NCI-H2107 (cell line): ENCODE measurements at places on chromosomes 3 and 15.
A peak's percentile ranks its signal among the peaks of the same experiment; 100 is the strongest.

- DNase-seq = no peak
Measured at GRCh38 chr3:112623717-112624116, 17.2 kb downstream of the CCDC80 start.

DNA sequence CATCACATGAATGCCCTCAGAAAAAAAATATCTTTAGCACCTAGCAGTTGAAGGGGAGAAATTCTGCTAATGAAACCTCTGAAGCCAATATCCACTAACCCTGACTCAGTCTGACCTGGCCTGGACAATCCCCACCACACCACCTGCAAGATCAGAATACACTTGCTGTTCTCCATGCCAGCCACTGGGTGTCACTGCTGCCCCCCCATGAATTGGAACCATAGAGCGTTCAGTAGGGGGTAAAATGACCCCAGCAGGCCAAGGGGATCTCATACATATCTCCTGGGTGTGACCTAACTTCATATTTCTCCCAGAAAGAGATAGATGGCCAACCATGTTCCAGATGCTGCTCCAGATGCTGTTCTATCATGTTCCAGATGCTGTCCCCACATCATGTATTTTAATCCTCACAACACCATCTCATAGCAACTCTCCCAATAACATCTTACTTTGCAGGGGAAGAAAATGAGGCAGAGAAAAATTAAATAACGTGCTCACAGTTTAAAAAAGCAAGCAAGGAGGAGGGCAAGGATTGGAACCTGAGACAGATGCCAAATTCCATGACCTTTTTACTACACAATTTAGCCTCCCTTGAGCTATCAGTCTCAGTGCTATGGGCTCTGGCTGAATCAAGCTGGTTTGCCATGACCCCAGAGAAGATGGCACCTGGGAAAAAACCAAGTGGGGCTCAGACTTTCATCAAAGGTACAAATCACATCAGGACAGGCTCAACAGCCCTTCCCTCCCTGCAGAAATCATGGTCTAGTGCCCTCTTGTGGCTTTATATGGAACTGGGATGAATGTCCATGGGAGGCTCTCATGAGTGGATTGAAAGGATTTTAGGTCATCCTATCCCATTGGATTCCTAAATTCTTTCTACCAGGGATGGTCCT is 12.4 kb downstream of the NTRK3 start:
- DNase-seq = no peak

DNA sequence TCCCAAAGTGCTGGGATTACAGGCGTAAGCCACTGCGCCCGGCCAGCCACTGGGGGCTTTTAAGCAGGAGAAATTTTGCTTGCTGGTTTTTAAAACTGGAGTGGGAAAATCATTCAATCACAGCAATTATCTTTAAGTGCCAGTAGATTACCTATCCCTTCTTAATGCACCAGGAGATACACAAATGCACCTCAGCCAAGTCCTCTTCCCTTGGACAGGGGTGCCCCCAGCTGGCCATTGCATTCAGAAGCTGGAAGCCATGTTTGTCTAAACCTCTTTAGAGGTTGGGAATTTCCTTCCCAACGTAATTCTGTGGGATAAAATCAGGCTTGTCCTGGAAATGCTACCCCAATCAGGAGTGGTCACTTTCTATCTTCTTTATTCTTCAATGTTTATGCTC is 26.6 kb downstream of the MIX23 start:
- DNase-seq = peak; percentile 65

DNA sequence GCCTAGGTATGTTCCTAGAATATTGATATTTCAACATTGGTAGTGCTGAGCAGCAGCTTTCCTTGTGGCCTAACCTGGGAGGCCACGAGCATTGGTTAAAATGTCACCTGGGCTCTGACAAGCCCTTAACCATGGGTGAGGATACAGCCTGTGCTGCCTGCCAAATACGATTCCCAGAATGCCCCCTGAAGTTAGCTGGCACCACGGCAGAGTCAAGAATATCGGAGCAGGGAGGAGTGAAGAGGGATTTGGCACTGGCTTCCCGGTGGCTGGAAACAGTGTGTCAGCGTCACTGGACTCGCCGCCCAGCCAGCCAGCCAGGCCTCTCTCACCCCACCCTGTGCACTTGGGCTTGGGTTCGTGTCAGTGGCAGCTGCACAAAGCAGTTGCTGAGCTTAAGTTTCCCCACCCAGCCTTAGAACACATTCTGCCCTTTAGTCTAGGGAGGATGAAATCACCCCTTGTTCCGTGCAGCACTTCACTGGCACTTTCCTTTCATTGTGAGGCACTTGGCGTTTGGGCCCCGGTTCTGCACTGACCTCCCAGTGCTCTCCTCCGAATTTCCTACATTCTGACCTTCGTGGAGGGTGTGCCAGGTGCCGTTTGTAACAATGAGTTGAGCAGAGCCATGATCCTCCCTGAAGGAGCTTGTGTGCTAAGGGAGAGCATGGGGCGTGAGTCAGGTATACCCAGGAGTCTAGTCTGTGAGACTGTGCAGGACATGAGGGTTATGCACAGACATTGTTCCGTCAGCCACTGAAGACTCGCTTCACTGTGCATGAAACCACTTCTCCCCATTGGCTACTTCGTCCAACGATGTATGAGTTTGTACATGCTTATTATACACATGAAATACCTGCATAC is 152.8 kb upstream of the BHLHE40 start:
- DNase-seq = no peak

DNA sequence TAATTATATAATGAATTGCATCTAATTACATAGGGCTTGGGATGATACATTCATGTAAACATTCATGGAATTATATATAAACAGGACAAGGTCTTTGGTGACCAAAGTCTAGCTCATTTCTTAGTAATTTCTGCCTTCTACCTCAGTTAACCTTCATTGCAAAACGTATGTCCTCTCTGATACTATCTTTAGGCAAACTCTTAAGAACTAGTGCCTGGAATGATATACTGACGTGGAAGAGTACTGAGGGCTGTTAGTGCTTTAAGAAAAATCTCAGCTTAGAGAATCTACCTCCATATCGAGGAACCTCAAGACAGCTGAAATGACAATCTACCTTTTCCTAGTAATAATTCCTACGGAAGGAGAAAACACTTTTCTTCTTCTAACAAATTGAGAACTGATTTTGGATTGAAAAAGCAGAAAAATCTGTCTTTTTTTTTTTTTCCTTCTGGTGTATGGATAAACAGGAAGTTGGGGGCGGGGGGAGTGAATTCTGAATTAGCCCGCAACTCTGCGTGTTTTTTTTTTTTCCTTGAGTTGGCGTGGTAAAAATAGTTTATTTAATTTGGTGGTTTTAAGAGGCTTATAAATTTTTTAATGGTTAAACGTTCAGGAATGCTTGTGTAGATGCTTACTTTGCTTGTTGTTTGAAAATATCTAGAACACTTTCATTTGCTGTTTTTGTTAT is 43.2 kb downstream of the RARB start:
- DNase-seq = no peak

DNA sequence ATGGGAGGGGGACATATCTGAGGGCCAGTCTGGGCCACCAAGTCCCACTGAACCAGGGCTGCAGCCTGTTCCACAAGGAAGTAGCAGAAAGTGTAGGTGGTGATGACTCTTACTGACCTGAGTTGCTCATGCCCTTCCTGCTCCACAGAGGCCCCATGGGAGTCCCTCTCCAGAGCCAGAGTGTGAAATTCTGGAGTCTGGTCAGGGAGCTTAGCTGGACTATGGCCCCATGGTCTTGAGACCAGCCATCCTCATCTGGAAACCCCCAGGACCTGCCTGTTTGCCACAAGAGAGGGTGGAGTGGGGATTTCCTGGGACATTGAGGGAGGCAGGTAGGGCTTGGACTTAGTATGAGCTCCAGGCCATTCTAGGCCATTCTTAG is 3.0 kb downstream of the SPINT1 start:
- DNase-seq = no peak

- DNase-seq = no peak
Measured at GRCh38 chr15:75347222-75348033, 589 bp downstream of the NEIL1 start.

- DNase-seq = no peak
Measured at GRCh38 chr15:79004336-79004735, 59.5 kb upstream of the CTSH start.

- no peak for DNase-seq
Measured at GRCh38 chr3:108415661-108416060, 94.7 kb downstream of the MYH15 start.

DNA sequence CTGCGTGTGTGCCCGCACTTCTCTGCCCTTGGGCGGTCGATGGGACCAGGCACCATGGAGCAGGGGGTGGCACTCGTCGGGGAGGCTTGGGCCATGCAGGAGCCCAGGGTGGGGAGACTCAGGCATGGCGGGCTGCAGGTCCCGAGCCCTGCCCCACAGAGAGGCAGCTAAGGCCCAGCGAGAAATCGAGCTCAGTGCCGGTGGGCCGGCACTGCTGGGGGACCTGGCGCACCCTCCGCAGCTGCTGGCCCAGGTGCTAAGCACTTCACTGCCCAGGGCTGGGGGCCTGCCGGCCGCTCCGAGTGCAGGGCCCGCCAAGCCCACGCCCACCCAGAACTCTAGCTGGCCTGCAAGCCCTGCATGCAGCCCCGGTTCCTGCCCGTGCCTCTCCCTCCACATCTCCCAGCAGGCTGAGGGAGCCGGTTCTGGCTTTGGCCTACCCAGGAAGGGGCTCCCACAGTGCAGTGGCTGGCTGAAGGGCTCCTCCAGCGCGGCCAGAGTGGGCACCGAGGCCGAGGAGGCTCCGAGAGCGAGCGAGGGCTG is 553 bp upstream of the RTP4 start:
- DNase-seq = no peak

DNA sequence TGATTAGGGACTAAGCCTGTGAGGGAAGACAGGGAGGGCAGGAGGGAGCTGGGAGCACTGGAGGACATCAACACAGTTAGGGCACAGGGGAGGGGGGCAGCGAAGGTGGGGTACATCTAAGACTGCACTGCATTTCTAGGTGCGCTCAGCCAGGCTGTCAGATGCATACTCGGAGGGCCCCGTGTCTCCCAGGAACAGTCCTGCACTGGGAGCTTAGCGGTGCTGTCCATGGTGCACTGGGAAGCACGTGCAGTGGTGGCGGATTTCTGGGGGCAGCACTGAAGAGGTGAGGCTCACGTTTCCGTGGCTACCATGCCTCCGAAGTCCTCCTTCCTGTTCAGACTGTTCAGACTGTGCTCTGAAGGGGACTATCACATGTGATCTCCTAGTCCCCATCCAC is 54.4 kb downstream of the ROPN1B start:
- no peak for DNase-seq

- no peak for DNase-seq
Measured at GRCh38 chr3:71389911-71390573, 193.5 kb downstream of the FOXP1 start.

DNA sequence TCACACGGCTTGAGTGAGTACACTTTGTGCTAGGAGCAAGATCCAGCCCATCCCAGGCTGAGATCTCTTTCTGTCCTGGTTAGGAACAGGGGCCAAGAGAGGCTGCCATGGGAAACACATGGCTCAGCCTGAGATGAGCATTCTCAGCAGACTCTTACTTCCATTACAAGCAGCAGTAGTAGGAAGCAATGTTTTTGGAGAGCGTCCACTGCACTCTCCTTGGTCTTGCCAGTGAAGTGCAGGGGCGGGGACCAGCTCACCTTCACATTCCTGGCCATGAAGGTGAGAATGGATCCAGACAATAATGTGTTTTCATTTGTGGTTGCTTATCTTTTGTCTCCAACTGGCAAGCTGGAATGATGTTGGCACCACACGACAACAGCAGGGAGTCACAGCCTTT is 24.7 kb downstream of the ZNF80 start:
- no peak for DNase-seq

DNA sequence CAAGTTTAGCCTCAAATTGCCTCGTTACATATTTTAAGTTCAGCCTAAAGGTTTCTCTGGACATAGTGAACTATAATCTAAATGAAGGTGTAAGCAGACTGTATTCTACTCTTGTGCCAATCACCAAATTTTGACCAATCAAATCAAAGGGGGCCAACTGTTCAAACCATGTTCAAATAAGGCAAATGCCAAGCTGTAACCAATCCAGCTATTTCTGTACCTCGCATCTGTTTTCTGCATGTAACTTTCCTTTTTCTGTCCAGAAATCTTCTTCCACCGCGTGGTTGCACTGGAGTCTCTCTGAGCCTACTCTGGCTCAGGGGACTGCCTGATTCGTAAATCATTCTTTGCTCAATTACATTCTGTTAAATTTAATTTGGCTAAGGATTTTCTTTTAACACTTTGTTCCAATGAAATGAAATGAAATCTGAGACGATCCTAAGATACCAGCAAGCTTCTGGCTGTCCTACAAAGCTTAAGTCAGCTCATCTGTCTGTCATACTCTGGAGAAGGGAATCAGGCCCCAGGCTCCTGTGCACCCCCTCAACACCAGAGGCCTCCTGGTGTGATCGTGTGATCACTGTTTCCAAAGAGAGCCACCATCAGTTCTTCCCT is 53.2 kb upstream of the ZNF148 start:
- DNase-seq = no peak

DNA sequence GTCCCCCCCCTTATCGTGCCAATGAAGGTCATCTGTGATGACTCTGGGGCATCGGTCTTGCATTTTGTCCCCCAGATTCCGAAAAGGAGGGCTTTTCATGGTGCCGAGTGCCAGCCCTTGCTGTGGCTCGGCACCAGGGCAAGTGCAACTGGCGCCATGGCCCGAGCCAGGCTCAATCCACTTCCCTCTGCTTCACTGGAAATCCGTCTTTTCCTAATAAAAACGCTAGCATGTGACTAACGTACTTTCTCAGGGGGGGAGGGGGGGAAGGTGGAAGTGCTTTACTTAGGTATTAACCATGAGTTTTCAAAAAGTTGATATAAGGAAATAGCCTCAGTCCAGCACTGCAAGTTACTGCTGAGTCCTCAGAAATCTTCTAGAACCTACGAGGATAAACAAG is 20.5 kb downstream of the TRPM1 start:
- no peak for DNase-seq

- DNase-seq = no peak
Measured at GRCh38 chr3:141625506-141625905, 112.6 kb upstream of the RNF7 start.

GRCh38 chr3:100041328-100041749 is 73.0 kb downstream of the FILIP1L start:
- DNase-seq = no peak

GRCh38 chr3:77283108-77283507 is 243.2 kb downstream of the ROBO2 start:
- DNase-seq = no peak

- no peak for DNase-seq
Measured at GRCh38 chr15:31447931-31448634, 121.4 kb downstream of the KLF13 start.

DNA sequence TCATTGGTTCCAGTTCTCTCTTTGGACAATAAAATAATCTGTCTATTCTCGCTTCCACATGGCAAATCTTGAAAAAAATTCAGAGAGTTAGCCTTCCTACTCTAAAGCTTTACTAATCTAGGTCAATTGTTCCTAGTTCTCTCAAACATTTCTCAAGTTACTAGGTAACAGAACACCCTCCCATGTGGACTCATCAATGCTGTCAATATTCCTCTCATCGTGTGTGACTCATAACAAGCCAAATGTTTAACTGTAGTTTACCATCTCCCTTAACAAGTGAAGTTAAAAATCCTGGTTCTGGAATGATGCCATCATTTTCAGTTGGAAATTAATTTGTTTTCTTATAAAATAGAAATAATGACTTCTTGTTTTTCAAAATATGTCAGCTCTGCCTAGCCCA is 438.6 kb downstream of the ROBO1 start:
- no peak for DNase-seq

- DNase-seq = no peak
Measured at GRCh38 chr3:173411375-173411973, 13.9 kb downstream of the NLGN1 start.
